Lung microvascular endothelial cell (primary cell): ENCODE measurements at places on chromosomes 16 and 17.

DNA sequence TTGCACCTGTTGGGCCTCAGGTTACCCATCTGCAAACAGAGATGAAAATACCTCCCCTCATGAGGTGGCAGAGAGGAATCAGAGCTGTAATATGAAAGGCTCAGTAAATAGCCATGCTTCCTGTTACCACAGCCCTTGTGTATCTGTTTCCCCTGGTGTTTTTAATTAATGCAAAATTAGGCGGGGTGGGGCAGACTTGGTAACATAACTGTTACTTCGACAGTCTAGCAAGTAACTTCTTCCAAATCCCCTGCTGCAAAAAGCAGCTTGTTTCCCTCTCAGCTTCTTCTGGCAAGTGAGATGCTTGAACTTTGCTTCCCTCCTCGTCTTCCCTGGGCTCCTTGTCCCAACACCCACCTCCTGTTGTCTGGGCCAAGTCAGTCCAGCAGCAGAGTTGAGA, 381.5 kb downstream of the CPPED1 start:
- DNase-seq: no peak

DNA sequence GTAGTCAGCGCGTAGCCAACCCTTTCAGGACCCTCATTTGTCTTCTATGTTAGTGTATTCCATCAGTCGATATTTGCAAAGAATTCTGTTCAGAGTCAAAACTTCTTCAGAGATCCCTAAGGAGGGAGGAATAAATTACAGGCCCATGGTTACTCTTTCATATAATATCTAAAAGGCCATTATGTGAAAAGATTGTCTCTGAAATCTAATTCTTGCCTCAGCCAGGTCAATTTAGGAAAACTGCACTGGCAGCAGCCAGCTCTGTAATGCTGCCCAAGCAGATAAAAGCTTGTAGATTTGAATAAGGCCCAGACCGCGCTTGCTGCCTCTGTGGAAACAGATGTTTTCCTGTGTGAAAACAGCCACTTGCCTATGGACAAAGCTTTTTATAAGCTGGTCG, 379.8 kb downstream of the CNTNAP4 start:
- DNase-seq: no peak

DNA sequence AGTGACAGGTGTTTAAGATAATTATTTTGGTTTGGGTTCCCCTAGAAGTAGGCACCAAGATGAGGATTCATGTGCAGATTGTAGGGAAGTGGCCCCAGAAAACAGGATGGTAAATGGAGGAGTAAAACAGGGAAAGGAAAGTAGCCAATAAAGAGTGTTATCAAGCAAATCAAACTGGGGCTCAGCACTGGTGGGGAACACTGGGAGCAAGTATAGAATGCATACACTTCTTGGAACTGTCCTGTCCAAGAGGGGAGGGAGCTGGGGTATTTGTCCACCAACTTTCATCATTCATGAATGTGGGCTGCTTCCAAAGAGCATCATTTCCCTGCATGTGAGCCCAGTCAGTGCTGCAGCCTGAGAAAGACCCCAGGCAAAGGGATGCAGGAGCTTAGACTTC, 215.7 kb upstream of the IRX5 start:
- no peak for DNase-seq

DNA sequence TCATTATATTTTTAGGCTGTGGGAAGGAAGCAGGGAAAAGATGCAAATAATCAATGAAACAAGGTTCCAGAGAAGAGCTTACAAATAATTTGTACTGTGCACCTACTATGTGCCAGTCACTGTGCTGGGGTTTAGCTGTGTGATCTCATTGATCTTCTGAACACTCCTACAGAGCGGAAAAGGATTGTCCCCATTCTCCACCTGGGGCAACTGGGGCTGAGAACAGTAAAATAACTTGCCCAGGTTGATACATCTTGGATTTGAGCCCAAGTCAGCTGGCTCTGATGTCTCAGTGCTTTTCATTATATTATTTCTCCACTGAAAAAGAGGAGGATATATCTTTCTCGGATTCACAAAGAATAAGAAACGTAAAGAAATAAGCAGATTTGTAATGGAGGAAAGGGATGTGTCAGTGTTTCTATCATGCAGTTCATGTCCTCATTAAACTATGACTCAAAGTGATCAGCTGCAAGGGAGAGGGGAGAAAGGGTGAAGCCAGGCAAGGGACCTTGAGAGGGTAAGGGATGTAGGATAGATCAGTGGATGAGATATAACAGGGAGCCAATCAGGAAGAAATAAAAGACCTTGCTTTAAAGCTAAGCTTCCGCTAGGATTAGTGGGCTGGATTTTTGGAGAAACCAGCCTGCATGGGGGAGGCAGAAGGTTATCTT, 143.6 kb upstream of the NOL11 start:
- no peak for DNase-seq

DNA sequence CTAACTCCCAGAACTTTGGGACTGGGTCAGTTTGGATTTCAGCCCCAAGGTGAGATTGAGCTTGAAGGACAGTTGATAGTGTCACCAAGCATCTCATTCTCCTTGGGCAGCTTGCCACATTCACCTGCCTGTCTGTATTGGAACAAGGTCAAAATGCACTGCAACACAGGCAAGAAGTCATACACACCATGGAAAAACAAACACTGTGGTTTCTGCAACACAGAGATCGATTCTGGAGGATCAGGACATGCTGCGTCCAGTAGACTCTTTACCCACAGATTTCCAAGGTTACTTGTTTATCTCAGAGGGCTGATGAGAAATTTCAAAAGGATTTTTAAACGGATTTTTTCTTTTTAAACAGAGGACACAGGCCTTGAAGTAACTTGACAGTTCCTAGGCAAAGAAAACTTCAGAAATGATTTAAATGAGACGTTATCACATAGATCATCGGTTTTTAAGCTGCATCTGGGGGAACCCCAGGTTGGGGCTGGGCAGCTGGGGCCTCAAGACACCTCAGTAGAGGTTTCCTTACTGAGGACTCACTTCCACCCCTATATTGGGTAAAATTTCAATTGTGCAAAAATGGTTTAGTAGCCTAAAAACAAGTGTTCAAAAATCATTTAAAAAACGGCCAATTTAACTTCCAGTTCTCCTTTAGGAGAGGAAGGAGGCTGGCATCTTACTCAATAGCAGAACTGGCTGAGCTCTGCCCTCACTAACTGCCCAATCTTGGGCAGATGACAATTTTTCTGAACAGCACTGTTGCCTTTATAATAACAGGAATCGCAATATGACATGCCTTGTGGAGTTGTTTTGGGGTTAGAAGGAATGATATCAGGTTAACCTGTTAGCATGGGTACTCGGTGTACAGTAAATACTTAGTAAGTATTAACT, 299.3 kb downstream of the XYLT1 start:
- DNase-seq: no peak

DNA sequence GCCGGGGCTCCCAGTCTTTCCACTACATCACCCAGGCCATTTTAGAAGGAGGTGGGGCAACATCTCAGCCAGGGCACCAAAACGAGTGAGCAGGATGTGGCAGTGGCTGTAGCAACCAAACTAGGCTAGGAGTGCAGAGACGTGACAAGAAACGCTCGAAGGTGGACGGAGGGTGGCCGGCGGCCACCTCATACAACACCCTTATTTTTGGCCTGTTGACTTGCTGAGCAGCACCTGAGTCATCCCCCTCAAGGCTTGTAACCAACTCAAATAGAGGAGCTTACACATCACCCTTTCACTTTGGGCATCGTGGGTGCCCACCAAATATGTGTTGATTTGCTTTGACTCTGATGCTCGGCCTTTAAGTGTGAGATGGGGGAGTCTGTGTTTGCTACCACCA, 23.7 kb upstream of the SOX9 start:
- DNase-seq: no peak

GRCh38 chr16:87636050-87636684, 33.9 kb downstream of the JPH3 start:
- peak; percentile 74 for DNase-seq

GRCh38 chr16:71712501-71712900, 12.0 kb downstream of the PHLPP2 start:
- DNase-seq: no peak

DNA sequence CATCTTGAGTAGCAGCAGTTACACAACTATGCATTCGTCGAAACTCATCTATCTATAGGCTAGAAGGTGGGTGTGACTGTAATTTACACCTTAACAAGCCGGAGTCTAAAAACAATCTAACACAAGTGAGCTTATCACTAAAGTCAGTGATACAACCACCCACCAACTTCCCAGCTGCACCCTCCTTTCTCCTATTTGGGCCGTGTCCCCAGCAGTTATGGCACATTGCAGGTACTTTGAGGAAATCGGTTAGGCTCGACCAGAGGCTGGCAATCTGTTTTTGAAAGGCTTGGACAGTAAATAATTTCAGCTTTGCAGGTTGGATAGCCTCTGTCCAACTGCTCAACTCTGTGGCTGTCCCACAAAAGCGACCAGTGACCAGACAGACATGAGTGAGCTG, 26.0 kb downstream of the USP22 start:
- no peak for DNase-seq

GRCh38 chr17:82062076-82062983, 3.3 kb downstream of the DUS1L start:
- DNase-seq: no peak

DNA sequence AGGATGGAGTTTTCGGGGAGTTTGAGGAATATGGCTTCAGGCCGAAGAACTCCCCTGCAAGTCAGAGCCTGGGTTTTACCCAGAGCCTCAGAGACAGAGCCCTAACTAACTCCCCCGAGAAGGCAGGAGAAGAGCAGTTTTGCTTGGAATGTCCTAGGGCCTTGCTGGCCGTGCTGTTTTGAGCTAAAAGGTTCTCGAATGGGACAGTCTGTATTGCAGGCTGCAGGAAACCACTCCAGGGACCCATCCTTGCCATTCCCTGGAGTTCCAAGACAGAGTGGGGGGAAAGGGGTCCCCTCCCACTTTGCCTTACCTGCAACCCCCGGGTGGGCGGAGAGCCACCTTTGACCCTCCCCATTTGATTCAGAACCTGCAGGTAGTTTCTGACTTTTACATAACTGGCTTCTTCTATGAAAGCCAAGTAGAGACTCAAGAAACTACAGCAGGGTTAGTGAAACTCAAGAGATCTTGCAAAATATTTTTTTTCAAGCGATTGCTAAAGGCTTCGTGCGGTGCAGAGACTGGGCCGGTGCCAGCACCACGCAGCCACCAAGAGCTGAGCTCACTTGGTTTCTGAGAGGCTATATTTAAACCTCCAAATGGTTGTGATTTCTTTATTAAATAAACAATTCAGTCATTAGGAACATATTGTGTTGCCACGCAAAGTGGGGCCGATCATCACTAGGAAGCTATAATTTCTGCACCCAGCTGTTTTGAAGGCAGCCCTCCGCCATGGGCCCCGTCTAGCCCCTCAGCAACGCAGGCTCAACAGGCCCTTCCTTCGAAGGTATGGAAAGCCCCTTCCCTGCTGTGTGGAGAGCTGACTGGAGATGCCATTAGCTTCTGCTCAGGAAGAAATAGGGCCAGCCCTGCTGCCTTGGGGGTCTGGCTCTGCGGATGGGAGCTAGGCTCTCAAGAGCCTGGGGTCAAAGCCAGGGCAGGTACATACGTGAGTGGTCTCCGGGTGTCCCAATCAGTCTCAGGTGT, 223.0 kb downstream of the NTN1 start:
- no peak for DNase-seq

GRCh38 chr17:80782536-80783427, 208.9 kb upstream of the CHMP6 start:
- DNase-seq: no peak

GRCh38 chr16:31071861-31072260, 2.2 kb downstream of the ZNF668 start:
- DNase-seq: peak; percentile 56

GRCh38 chr17:12472252-12473173, 193.2 kb upstream of the MYOCD start:
- no peak for DNase-seq

GRCh38 chr16:22627043-22627442, 116.4 kb downstream of the NPIPB5 start:
- DNase-seq: no peak

DNA sequence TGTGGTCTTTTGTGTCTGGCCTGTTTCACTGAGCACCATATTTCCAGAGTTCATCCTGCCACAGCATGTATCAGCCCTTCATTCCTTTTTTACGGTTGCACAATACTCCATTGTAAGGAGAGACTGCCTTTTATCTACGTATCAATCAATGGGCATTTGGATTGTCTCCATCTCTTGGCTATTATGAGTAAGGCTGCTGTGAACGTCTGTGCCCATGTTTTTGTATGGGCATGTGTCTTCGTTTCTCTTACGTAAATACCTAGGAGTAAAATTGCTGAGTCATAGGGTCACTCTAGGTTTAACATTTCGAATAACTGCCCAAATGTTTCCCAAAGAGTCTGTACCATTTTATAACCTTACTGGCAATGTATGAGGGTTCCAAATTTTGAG, 202.8 kb upstream of the FOXF1 start:
- peak; percentile 48 for DNase-seq

DNA sequence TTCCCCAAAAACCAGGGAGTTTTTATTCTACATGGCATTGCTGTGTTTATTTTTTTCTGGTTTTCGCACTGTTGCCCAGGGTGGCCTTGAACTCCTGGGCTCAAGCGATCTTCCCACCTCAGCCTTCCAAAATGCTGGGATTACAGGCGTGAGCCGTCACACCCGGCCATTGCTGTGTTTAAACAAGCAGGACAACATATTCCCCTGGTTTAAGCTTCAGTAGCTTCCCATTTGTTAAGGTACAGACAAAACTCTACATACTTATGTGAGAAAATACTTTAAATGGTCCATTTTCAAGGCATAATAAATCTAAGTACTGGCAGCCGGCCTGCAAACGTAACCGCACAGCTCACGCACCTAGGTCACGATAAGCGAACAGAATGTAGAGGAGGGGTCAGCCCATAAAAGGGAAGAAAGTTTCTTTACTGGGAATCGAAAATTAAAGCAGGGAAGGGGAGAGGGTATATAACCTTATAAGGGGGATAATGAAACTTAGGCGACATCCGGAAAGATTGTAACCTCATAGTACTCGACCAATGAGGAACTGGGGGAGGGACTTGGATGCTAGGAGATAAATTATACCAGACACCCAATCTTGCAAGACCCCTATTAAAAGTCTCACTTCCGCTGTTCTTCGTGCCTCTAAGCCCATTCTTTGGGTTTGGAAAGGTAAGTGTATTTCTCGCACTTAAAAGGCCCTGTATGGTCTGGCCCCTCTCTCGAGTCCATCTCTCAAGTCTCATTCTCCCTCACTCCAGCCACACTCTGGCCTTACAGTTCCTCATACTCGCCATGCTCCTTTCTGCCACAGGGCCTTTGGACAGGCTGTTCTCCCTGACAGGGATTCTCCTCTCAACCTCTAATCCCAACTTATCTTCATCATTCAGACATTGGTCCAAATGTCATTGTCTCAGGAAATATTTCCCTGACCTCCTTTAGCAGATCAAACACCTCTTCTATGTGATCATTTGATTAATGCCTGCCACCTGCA, 59.2 kb downstream of the TEX14 start:
- DNase-seq: no peak

- DNase-seq: no peak
These were observed 545.3 kb upstream of the SALL1 start for GRCh38 chr16:51696376-51696775.
